Vagina (tissue), 2 donors: ENCODE measurements at places on chromosomes 6 and 20.

DNA sequence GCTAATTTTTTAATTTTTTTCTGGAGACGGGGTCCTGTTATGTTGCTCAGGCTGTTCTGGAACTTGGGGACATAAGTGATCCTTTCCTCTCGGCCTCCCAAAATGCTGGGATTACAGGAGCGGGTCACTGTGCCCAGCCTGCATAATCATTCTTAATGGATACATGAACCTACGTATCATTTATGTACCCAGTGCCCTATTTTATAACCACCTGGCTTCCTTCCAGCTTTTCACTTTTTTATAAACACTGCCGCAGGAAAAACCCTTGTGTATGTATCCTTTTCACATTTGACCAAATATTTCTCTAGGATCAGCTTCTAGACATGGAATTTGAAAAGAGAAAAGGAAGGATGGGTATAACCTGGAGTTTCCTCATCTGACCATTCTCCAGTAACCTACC lies 85.6 kb upstream of the RIN2 start:
- no peak for DNase-seq

DNA sequence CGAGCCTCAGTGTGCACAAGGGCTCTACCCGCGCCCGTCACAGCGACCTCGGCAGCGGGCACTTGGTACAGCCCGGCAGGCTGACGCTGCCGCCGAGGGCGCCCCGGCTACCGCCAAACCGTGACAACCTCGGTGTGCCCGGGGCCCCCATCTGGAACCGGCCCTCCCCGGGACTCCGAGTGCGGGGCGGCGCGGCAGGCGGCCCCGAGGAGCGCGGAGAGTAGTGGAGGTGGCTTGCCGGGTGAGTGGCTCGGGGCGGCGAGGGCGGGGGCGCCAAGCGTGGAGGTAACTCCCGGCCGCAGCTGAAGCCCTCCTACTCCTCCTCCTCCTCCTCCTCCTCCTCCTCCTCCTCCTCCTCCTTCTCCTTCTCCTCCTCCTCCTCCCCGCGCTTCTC lies at the start of gene ISM1:
Gene ISM1 (plus strand): TSS at position 371 of the 394 bp plus-strand sequence. CDS start 503 bp downstream, outside the sequence.
- DNase-seq = no peak

DNA sequence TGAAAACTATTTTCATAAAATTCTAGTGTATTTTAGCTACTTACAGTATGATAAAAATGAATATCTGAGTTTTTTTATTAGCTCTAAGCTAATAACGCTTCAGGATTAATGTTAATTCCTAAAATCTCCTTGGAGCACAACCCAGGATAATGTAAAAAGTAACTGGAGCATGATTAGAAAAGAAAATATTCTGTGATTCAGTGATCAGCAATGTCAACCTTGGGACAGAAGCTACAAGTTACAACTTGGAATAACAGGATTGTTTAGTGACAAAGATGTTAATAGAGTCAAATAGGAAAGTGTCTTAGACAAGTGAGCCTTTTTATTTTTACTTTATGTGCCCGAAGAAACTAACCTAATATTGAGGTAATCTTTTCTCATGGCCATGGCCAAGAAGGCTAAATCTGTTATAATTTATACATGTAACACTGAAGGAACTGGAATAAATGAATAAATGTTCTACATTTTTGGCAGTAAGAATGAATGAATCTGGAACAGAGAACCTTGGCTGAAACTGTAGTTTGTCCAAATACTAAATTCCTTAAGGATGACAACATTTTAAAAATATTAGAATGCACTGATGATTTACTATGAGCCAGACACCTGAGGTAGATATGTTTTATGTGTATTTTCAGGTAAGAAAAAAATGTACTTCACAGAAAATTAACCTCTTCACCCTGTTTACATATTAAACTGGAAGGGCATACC lies 994.0 kb downstream of the GRIK2 start:
- no peak for DNase-seq

- DNase-seq = no peak
Observed at GRCh38 chr6:54291738-54292137, 16.5 kb upstream of the TINAG start.

GRCh38 chr6:157456524-157456829 lies 75.5 kb downstream of the ZDHHC14 start:
- no peak for DNase-seq

DNA sequence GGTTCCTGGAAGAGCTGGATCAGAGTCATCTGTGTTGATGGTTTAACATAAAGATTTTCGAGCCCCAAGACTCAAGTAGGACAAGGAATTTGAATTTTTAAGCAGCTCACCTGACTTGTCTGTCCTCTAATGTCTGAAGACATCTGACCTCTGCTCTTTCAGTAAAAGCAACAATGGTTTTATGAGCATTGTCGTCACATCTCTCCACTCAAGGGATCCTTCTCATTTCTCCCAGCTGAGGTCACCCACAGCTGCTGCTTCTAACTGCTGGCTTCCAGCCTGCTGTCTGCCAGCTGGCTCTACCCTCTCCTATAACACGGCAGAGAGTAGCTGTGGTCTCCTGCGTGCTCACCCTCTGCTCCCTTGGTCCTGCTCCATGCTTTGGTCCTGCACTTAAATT lies 24.7 kb upstream of the HDAC2 start:
- DNase-seq = no peak

DNA sequence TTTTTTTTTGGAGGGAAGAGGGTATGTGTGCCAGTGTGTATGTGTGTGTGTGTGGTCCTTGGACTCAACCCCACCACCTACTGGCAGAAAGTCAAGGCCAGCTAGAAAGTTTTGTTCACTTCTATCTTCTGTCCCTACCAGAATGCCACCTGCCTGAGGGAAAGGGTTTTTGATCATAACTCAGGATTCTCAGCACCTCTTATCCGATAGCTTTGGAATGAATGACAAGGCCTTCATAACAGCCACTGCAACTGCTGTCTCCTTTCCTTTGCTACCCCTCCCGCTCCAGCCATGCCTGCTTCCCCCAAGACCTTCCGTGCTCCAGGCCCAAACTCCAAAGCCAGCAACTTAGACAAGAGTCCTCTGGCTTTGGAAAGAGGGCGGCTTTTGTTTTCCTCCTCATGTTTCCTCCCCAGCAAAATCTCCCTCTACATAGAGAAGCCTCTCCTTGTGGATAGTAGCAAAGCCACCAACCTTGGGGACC lies 18.7 kb downstream of the BTN3A1 start:
- DNase-seq = no peak

DNA sequence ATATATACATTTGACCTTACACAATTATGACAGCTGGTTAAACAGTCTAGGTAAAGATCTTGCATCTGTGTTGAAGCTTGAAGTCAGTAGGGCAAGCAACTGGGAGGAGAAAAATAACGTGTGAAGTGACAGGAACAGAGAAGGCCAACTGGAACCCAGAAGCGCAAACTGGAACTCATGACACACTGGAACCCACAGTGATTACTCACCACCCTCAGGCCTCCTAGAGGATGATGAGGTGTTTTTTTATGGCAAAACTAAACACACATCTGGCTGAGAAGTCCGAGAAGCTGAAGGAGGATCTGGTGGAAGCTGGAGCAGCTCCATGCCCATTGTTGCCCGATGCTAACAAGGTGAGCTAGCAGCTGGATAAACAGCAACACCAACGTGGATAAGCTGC lies 108.1 kb downstream of the TMEM200A start:
- DNase-seq = no peak

DNA sequence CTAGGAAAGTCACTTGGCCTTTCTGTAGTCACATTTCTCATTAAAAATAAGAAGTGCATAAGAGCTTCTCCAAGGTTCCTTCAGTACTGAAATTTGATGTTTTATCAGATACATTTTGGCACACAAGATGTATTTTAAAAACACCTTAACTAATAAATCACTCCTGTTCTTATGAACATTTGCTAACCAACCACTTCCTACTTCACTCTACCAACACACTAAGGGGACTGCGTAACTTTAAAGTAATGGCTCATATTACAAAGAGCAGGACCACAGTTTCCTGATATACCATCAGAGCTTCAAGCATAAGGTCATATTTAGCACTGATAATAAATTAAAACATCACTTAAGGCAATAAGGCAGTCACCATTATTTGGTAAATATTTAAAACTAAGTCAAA lies 104.4 kb downstream of the RALGAPA2 start:
- no peak for DNase-seq

- DNase-seq = no peak
Observed at GRCh38 chr20:35129647-35130069, 17.5 kb downstream of the EDEM2 start.

GRCh38 chr20:46954490-46955038 lies 59.9 kb downstream of the EYA2 start:
- no peak for DNase-seq

DNA sequence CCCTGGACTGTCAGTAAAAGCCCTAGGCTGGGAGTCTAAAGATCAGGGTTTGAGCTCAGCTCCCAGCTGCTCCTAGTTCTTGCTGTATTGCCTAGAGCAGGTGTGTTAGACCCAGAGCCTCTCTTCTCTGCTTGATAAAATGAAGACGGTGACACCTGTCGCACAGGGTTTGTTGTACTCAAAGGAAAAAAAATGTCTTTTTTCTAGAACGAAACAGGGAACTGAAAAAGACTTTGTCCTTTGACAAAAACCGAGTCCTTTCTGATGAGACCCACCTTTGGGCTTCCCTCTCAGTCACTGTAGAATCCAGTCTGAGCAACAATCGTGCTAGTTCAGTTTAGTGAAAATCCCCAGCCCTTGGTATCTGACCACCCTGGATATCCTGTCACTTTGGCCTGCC lies 102.1 kb upstream of the LAMP5 start:
- no peak for DNase-seq

- no peak for DNase-seq
Observed at GRCh38 chr6:120302041-120302440, 952.5 kb upstream of the MAN1A1 start.

- no peak for DNase-seq
Observed at GRCh38 chr6:27669624-27670301, 196.9 kb upstream of the ZNF184 start.

GRCh38 chr20:34886122-34886521 lies 9.7 kb downstream of the ACSS2 start:
- DNase-seq = no peak

- DNase-seq = no peak
Observed at GRCh38 chr20:24018796-24019195, 30.2 kb upstream of the GGTLC1 start.

DNA sequence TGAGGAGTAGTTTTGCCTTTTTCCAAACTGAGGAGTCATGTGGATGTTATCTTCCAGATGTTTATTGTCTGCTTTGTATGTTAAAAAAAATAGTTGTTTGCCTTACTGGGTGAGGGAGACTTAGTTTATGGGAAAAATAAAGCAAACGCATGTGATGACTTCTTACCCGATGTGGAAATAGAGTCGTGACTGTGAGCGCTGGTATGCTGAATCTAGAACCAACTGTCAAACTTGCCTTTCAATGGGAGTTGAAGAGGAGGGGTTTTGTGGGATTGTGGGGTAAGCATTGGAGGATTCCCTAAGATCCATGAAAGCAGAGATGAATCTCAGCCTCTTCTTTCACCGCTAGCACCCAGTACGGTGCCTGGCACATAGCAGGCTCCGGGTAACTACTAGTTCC lies 5.3 kb downstream of the DCBLD1 start:
- DNase-seq = no peak

DNA sequence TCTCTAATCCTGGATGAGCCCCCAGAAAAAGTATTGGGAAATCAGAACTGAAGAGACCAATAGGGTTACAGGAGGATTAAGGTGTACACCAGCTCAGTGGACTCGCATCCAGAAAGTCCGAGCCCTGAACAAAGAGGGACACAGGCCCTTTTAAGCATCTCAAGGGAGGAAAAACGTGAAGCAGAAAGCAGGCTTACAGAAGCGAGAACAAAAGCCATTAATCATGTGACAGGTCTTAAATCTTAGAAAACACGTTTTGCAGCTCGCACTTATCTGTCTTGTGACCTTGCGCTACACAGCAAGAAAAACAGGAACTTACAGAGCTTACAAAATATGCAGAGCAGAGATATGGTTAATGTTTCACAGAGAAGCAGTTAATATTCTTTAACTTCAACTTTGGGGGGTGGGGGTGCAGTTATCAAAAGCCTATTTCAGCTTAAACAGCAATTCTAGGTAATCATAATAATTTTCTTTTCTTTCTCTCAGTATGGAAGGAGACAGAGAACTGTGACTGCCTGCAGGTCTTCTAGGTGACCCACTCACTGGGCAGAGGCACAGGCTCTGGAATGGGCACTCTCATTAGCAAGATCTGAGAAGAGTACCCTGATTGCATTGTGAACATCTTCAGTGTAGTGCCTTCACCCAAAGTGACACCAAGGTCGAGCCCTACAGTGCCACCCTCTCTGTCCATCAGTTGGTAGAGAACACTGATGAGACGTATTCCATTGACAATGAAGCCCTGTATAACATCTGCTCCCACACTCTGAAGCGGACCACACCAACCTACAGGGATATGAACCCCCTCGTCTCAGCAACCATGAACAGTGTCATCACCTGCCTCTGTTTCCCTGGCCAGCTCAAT lies 65.0 kb upstream of the MOCS1 start:
- no peak for DNase-seq

- DNase-seq = no peak
Observed at GRCh38 chr6:113112086-113112485, 745.1 kb upstream of the MARCKS start.
